ENCODE measurements at places on chromosomes 6 and 20.

- no peak for DNase-seq
Measured at GRCh38 chr6:40112350-40112749, 178.1 kb upstream of the MOCS1 start.

DNA sequence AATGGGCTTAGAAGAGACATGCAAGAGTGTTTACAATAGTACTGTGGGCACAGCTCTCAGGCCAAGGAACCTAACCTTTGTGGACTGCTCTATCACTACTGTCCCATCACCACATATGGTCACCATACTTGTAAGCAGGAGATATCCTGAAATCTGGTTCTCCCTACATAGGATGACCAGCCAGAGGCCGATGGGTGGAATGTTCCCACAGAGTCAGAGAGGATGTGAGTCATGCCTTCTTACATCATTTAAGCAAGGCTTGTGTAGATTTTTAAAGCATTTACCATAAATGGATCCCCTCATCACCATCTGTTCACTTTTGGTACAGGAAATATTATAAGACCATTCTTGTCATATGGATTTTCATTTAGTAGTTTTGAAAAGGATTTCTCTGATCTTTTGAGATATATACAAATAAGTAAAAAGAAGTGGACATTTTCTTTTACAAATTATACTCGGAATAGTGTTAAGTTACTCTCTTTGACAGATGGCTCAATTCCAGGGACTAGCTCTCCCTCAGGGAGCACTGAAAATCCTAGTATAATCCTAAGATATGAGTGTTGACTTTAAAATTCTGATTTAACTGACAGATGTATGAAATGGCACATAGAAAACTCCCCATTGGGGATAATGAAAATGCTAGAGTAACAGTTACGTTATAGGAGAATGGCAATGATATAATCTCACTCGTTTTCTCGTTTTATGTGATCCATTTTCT is 6.6 kb downstream of the HTR1B start:
- no peak for DNase-seq

DNA sequence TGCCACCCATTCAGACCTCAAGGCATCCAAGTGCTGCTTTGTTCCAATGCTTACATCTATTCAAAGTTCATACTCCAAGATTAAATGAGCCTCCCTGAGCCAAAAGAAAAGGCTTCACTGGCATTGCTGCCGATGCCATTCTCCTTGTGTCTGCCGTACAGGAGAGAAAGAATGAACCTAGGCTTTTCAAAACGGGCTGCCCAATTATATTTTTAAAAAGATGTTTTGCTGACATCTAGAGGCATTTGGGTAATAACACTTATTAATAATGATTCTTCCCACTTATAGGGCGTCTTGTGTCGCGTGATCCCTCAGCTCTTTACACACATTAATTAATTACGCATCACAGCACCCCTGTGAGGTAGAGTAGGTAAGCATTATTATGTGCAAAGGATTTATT is 545.6 kb downstream of the PKHD1 start:
- no peak for DNase-seq

- DNase-seq, result no peak
Measured at GRCh38 chr6:167993831-167994230, 3.6 kb upstream of the KIF25 start.

DNA sequence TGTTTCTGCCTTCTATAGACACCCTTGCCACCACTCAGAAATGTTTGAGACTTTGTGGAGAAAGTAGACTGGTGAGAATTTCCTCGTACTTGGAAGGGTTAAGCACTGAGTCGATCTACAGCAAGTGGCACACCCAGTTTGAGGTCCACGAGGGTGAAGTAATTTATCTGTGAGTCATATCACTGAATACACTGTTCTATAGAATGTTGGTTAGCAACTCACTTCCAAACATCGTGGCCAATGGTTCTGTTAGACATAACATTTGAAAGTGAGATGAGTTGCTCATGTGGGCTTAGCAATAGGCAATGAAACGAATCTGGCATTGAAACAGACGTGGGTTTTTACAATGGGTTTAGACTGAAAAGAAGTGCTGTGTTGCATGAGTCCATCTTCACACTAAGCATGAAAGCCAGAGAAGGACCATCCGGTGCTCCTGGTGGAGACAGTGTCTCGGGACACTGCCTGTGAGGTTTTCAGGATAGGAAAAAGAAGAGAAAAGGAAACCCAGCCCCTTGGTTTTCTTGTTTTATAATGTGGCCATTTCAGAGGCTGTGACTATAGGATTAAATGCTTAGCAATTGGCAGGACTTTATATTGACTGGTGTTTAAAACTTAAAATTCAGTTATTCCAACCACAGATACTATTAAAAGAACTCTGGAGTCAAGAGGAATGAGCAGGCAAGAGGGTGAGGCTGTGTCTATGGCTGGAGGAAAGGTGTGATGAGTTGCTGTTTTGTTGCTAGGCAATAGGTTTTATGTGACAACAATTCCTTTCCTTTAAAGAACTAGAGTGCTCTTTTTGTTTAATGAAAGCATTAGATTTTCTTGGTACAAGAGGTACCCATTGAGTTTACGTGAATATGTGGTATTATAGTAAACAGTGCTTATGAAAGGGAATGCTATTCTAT is 31.0 kb upstream of the EZR start:
- DNase-seq, result no peak

DNA sequence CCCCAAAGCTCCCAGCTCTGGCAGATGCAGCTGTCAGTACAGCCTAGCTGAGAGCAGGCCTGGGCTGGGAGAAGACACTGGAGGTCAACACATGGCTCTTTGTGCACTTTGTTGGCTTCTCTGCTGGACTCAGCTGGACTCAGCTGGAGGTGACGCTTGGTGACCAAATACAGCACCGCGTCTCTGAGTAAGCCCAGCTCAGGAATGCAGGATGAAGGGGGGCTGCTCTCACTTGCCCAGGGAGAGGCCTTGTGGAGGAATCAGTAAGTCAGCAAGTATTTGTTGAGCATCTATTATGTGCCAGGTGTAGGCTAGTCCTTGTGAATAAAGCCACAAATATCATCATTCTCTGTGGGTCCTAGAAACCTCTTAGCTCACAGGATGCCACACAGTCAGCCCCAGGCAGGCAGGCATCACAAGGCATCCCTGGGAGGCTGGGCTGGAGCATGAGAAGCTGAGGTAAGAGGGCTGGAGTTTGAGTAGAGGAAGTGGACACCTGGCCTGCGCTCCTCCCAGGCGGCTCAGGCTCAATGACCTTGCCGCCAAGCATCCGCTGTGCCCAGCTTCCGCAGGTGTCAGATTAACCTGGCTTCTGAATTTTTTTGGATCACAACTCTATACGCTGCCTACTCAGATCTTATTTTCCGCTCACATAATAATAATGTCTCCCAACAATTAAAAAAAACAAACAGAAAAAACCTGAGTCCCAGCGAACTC is 95.4 kb downstream of the TMEM170B start:
- no peak for DNase-seq

- DNase-seq, result no peak
Measured at GRCh38 chr20:37390503-37390890, 44.6 kb downstream of the SRC start.

DNA sequence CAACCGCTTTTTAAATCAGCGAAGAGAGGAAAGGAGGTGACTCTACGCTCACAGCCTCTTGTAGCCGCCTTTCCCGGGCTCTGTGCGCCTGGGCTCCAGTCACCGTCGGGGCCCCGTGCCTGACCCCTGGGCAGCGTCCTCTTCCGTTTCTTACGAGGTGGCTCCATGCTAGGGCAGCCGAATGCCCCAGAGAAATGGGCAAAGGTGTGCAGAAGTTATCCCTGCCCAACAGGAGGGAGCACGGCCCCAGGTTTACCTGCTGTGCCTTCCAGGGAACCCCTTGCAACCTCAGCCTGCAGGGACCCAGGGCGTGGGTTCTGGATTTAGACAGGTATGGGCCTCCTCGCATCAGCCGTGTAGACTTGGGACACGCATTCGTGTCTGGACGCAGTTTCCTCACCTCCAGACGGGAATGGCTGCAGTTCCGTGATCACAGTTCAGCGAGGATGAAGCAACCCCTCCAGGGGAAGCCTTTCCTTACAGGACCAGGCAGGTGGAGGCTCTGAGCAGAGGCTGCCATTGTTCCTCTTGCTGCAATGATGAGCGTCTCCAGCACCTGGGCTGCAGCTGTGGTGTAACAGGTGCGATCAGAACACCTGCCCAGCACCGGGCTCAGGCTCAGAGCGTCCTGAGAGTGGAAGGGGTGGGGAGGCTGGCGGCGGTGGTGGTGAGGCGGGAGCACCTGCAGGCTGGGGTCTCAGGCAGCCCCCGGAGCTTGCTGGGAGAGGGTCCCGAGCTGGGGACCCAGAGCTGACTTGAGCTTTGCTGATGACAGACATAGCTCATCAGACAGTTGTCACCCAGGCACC is 81.3 kb upstream of the BHLHE23 start:
- no peak for DNase-seq

DNA sequence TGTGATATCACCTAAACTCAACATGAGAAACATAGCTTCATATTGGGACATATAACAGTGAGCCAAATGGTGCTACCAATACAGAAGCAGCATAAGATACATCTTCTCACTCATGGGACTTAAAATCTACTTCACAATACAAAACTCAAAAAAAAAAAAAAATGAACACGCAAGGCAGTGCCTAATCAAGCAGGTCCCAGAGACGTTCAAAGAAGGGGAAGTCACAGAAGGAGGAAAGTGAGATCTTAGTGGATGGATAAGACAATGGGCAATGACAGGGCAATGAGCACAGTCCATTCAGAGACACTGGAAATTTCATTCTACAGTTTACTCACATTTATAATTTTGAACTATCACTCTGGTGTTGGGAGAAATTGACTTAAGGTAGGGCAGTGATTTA is 88.3 kb downstream of the FAM50B start:
- no peak for DNase-seq

GRCh38 chr20:12928755-12929401 is 79.9 kb upstream of the SPTLC3 start:
- DNase-seq, result no peak

DNA sequence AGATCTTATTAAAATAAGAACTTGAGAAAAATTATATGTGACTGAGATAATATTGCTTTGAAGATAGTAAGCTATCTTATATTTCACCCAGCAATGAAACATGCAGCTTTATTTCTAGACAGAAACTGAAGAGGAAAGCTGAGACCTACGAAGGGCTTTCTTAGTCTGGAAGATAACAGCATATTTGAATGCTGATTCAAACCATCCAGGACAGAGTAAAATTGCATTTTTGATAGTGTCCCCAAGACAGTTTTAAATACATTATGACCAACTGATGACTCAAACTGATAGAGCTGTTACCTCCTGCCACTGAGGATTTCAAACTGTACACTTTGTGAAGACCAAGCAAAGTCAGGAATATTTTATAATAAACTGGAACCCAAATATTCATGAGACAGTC is 409.6 kb downstream of the GRIK2 start:
- no peak for DNase-seq

GRCh38 chr20:24736131-24736843 is 212.8 kb upstream of the CST7 start:
- DNase-seq, result no peak

DNA sequence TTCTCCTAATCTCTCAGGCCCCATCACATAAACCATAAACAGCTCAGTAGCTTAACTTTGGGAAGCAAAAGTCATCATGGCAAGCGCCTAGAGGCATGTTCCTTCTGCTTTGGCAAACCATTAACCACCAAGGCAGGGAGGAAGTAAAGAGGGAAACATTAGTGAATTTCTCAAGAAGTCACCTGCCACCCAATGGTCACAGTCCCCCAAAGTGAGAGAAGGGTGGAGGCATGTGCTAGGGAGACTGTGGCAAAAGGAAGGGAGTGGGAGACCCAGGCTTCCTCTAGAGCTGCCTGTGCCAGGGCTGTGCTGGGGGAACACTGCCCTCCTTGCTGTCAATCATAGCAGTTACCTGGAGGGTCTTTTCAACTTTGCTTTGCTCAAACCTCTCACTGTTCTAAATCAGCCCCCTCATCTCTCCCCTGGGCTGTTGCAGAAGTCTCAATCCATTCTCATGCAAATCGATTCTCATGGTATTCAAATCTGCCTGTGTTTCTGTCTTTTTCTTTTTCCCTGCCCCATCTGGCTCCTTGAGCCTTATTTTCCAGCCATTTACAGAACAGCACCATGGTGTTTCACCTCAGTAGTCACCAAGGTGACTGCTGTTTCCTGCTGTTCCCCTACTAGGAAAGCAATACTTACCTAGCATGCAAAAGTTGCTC is 1.8 kb upstream of the RNF24 start:
- DNase-seq, result no peak

DNA sequence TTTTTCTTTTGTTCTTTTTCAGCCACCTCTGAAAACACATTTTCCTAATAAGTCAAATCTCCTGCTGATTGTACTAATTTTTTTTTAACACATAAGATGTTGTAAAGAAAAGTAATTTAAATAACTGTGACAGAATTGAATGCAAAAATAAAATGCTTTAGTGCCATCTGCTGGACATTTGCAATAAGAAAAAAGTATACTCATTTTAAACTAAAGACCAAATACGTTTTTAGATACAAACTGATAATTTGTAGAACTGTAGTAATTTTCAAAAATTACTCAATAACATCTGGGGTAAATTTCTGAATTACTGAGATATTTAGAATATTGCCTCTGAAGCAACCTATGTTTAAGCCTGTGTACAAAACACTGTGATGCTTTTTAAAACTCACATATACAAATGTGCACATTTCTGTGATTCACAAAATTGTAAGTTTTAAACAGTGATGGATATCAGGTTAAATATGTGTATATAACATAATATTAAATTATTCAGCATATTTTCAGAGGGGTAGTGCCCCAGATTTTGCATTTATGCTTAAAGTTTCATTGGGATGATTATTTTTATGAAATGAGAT is 198.7 kb downstream of the RIMS1 start:
- no peak for DNase-seq

DNA sequence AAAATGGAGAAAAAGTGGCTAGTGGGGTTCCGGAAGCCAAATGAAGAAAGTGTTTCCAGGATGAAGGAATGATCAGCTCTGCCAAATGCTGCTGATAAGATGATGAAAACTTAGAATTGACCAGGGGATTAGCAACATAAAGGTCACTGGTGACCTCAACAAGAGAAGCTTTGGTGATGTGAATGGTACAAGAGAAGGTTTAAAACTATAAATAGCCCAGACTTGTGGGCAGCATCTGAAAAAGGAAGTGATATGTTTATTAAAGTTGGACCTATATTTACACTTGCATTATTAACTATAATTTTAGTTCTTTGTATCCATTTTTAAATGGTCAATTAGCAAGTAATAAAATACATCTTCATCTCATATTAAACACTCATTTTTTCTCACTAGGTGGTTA is 45.1 kb downstream of the CGA start:
- no peak for DNase-seq

DNA sequence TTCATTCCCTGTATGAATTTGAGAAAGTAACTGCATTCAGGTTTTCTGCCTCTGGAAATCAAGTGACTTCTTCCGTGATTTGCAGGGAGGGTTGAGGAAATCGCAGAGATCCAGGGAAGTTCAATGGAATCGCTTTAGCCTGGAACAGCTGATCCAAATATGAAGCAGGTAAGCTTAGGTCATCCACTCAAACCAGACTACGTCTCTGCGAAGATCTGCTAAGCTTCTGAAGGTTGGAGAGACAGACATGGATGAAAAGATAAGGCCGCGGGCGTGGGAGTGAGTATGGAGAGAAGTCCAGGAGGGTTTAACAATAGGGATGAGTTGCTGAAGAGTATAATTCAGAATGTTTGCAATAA is 34.2 kb upstream of the BTN3A2 start:
- DNase-seq, result no peak
